ENCODE measurements at places on chromosomes 2 and 18.
A peak's percentile ranks its signal among the peaks of the same experiment; 100 is the strongest.

DNA sequence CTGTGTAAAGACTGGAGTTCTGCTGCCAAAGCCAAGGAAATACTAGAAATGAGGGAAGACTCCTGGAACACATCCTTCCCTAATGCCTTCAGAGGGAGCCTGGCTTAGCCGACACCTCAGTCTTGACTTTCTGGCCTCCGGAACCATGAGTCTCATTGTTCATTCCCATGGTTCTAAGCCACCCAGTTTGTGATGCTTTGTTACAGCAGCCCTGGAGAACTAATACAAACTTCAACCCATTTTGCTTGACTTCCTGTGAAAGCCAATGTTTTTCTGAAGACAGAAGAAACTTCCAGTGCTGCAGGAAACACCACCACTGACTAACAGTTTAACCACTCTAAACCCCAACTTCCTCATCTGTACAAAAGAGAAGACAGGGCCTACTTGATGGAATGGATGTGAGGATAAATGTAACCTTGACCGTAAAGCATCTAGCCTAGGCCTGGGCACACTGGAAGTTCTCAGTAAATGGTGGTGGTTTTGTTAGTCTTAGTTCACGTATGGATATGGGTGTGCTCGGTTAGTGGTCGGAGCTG is 85.9 kb upstream of the RFX8 start:
- no peak for DNase-seq

DNA sequence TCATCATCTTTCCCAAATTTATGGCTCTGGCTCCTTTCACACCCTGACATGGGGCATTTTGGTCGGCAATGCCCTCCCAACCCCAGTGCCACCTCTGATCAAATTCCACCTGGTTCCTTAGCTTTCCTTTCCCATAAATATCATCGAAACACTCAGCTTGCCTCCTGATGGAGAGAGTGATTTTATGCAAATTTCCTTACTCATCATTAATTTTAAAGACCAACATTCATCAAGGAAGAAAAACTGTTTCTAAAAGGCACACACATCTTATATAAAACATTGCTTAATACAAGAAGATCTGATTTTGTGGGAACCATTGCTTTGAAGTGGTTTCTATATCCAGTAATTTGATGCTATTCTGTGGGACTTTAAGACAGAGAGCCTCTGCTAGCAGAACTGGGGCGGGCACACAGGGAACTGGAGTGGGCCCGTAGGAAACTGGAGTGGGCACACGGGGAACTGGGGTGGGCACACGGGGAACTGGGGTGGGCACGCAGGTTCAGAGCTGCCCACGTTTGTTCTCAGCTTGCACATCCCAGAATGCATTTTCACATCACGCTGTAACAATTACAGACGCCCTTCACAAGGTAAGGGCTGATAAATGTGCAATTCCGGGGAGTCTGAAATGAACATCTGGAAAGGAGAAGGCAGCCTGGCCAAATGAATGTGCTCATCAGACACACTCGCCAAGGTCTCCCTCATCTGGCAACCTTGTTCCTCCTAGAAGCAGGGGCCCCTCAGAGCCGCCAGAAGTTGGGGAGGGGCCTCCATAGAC is 174.2 kb downstream of the RTP5 start:
- no peak for DNase-seq

- no peak for DNase-seq
Measured at GRCh38 chr2:231932985-231933915, 7.1 kb upstream of the NPPC start.

GRCh38 chr2:219252570-219252899 is 508 bp upstream of the TUBA4B start:
- DNase-seq: no peak

DNA sequence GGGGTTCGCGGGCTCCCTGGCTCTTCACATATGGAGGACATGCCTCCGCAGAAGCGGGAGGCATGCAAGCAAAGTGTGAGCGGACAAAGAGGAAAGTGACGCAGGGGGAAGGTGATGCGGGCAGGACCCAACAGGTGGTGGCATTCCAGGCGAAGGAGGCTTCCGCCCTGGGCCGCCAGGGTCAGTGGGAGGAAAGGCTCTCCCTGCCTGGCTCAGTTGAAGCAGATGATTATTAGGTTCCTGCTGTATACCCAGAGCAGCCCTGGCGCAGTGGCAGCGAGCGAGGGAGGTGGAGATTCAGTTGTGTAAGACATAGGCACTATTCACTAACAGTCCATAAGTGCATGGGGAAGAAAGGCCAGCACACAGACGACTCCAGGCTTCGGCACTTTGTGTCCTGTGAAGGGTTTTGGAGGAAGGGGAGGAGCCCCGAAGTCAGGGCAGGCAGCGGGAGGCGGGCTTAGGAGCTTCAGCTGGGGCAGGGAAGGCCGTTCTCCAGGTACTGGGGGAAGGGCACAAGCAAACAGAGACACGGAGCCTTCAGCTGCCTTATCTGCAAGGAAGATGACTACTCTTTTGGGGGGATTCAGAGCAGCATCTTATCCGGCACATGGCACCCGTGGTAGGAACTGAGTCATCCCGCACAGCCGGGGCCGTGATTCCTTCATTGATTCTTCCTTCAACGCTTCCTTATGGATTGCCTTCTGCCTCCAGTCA is 89.8 kb downstream of the TGOLN2 start:
- no peak for DNase-seq

DNA sequence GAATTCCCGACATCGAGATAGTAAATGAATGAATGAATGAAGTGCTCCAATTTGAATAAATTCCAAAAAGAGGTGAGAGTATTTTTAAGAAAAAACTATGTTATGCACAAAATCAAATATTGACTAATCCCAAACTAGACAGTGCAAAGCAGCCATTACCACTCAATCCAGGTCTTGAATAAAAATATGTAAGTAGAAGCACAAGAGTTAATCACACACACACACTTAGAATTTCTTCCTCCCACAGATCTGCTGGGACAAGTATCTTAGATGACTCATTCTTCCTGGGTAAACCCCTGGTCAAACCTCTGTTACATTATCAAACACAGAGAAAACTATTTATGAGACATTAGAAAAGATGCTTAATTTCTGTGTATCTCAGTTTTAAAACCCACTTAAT is 102.0 kb downstream of the PLA2R1 start:
- DNase-seq: no peak

- no peak for DNase-seq
Measured at GRCh38 chr2:191150600-191151330, at the start of gene STAT4. TSS of gene STAT4 (minus strand) at chr2:191150994. CDS start at chr2:191148203, 2,791 bp downstream.

GRCh38 chr2:20443276-20443920 is 3.5 kb upstream of the RHOB start:
- DNase-seq: no peak

DNA sequence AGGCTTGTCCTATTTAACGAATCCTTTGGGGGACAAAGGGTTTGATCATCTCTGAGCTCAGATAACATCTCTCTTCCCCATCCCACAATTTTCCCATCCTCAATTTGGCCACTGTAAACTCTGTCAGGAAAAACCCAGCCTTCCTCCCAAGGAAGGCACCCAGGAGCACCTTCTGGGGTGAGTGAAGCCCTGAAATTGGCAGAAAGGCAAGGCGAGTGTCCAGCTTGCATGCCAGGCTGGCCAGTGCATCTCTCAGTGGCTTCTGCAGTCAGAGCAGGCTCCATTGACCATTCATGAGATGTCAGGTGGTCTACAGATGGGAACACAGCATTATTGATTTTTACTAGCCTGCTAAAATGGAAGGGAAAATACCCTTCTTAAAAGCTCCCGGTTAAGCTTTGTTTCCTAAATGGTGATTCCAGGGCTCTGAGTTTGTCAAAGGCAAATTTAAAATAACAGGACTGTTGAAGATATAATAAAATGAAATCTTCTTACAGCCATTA is 83.2 kb upstream of the BOD1L2 start:
- DNase-seq: no peak

- DNase-seq: no peak
Measured at GRCh38 chr2:60438653-60439052, 114.8 kb downstream of the BCL11A start.

- peak; percentile 9 for DNase-seq
Measured at GRCh38 chr18:32093102-32093511, 1.4 kb downstream of the RNF138 start.

DNA sequence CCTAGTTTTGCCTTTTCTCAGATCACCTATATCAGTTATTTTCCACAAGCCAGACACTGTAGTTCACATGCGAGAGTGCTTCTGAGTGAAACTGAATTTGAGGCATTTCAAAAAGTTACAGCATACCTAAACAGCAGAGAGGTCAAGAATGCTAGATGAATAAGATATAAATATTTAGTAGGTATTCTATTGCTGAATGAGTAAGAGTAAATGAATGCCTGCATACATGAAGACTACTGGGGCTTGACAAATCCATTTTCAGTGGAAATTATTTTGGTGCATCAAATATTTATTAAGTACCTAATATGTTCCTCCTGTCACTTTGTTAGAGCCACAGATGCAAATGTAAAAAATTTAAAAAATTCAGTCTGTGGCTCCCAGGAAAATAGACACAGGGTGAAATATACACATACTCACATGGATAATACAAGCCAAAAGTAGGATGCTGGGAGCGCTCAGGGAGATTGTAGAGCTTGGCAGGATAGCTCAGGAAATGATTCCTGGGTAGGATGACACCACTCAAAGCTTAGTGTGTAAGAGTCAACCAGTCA is 27.6 kb upstream of the CDC42EP3 start:
- DNase-seq: no peak

- no peak for DNase-seq
Measured at GRCh38 chr18:46481847-46482245, 175.2 kb downstream of the LOXHD1 start.

GRCh38 chr2:230244211-230244610 is 18.7 kb downstream of the SP140 start:
- DNase-seq: no peak

DNA sequence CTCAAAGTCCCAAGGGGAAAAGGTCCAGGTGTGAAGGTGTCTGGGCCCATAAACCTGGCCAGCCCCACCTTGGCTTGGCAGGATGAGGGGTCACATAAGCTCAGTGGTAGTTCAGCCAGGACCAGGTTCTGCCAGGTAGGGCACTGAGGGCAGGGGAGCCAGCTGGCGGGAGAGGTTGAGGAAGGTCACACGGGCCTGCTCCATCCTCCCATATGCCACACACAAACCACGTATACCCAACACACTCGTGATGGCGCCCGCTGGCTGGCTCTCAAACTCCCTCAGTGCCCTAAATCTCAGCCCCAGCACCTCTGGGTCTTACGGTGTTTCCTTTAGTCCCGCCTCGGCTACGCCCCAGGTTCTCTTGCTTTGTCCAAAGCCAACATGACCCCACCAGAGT is 160.5 kb downstream of the ZFP36L2 start:
- no peak for DNase-seq

DNA sequence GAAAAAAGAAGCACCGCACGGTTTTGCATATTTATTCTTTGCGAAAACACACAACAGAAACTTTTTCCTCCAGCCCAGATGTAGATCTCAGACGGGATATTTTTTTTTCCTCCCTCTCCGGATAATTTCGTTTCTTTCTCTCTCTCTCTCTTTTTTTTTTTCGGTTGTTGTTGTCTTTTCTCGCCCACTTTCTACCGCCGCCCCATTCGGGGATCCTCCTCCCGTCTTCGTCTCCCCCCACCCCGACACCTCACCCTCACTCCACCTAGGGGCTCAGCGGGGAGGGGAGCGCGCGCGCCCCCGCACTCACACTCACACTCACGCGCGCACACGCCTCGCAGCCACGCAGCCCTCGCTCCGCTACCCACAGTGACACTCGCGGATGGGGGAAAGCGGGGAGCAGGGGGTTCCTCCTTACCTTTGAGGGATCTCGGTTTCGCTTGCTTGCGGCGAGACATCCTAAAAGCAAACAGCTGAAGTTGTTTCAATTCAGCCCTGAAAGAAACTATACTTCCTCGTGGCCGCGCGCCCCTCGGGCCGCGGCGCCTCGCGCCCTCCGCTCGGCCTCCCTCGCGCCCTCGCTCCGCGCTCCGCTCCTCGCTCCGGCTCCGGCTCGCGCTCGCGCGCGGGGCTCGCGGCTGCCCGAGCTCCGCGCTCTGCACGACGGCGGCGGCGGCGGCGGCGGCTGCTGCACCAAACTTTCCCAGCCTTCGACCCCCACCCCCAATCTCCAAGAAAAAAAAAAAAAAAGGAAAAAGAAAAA is 1.3 kb downstream of the ZNF521 start:
- DNase-seq: peak; percentile 9

DNA sequence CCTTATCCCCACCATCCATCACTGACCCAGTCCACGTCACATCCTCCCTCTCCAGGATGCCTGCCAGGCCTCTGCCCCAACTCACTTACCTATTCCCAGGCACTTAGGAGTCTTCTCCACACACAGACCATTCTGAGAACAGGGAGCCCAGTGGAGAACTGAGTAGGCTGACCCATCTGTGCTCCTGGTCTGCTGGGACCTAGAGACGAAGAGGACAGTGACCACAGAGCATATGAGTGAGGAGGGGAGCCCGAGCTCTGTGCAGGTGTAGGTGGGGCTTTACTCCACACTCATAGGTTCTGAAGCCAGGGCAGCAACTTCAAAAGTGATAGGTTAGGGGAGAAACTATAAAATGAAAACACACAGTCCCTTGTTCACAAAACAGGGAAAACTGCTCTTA is 130.0 kb downstream of the NDUFA10 start:
- DNase-seq: no peak

GRCh38 chr2:27705851-27706622 is 42.3 kb downstream of the SLC4A1AP start:
- DNase-seq: peak; percentile 78

- DNase-seq: no peak
Measured at GRCh38 chr2:64601785-64602391, 51.8 kb downstream of the SERTAD2 start.

DNA sequence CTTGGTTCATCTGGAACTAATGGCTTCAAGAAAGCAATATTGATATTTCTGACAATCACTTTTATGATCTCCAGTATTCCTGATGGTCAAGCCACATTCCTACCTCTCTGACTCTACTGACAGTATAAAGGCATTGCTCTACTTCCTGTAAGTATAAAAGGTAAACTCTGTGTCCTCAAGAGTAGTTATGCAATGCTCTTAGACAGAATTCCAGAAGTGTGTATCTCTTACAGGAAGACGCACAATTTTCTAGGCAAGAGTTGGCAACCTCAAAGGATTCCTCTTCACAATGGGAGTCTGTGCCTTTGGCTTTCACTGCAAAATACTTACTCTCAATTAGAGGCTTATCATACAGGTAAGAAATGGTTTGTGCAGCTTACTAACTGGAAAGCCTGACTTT is 100.1 kb downstream of the THADA start:
- DNase-seq: no peak

GRCh38 chr2:182949052-182949451 is 82.6 kb upstream of the FRZB start:
- DNase-seq: no peak

DNA sequence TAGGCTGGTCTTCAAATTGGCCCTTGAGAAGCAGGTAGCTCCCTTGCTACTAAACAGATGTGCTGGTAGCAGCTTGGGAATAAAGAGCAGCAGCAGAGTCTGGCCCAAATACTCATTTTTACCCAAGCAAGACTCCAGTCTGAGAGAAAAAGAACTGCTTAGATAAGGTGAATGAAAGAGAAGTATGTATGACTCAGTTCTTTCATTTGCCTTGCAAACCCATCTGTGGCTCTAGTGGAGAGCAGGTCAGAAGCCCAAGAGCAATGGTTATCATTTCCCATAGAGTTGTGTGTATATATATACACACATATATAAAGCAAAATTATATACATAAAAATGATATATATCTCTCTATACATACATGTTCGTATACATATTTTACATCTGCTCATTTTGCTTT is 80.3 kb downstream of the CAMKMT start:
- no peak for DNase-seq

- no peak for DNase-seq
Measured at GRCh38 chr18:7520200-7520785, 46.8 kb upstream of the PTPRM start.

- no peak for DNase-seq
Measured at GRCh38 chr2:25103287-25103871, 61.5 kb downstream of the EFR3B start.
